Stimulated activated CD8-positive, alpha-beta memory T cell treated with anti-CD3 and anti-CD28 coated beads, Interleukin-2, amount 100 ng/mL, for 1 hour (primary cell): ENCODE measurements at places on chromosomes 4 and X.

GRCh38 chr4:3261411-3262207 is 12.7 kb downstream of the MSANTD1 start:
- DNase-seq: no peak

- DNase-seq: no peak
These were observed 788.0 kb downstream of the C4orf33 start for GRCh38 chr4:129883996-129884395.

- DNase-seq: no peak
These were observed 38.0 kb upstream of the IL21 start for GRCh38 chr4:122658818-122659295.

- no peak for DNase-seq
These were observed 3.4 kb upstream of the IGBP1 start for GRCh38 chrX:70129816-70130215.

DNA sequence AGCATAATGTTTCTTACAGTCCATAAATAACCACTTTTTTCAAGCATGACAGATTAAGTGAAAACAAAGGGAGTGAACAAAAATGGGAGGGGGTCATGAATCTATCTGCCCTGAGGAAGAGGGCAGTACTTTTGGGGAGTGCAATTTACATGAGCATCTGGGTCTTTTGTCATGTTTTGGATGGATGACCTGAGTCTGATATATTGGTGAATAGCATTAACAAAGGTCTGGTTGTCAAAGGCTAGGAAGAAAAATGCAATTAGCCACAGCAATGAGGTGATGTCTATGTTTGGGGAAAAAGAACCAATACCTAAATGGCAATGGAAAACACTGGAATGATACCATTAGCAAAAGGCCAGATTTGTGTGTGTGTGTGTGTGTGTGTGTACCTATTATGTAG is 15.1 kb upstream of the MAD2L1 start:
- DNase-seq: no peak

DNA sequence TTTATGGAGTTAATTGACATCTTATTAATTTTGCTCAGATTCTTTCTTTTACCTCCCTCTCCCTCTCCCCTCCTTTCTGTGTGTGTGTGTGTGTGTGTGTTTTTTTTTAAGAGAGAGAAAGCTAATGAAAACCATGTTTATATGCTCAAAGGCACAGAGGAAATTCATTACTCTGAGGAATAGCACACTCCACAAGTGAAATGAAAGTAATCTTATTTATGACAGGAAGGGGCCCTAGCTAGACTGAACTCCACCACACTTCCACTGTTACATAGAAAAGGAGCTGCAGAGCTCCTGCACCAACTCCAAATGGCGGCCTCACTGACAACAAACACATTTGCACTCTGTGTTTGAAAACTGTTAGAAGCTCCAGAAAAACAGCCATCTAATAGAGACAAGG is 150.6 kb downstream of the RASL11B start:
- no peak for DNase-seq

- no peak for DNase-seq
These were observed 2.3 kb upstream of the MSL3 start for GRCh38 chrX:11755724-11756123.

DNA sequence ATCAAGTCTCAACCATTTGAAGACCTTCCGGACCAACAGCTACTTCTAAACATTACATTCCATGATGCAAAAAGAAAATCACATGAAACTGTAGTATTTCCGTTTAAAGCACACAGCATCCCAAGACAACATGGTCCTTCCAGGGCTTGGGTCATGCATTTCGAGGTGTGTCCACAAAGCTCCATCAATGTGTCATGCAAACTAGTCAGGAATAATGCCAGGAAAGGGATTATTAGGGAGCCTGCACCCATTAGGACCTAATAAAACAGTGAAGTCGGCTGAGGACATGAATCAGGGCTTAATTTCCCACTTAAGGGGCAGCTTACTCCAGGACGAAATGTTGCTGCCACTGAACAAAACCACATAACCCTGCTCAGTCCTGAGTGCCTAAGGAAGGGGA is 177.9 kb downstream of the TSPAN5 start:
- no peak for DNase-seq

DNA sequence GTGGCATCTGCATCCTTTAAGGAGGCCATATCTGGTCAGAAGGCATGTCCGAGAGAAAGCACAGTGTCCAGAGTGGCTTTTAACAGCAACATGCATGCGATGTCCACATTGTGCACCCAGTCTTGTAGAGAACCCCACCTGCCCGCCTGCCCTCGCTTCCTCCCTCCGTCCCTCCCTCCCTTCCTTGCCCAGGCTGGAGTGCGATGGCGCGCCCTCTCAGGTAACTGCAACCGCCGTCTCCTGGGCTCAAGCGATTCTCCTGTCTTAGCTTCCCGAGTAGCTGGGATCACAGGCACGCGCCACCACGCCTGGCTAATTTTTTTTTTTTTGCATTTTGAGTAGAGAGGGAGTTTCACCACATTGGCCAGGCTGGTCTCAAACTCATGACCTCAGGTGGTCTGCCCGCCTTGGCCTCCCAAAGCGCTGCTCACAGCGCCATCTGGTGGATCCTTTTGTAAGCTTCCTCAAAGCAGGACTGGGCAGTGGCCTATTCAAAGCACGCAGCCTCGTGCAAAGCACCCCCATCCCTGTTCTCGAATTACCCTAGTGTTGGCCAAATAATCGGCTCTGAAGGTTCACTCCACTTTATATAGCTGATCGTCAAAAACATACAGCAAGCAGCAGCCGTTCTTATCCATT is 15.0 kb downstream of the BRCC3 start:
- DNase-seq: no peak

- no peak for DNase-seq
These were observed 118.5 kb downstream of the BTC start for GRCh38 chr4:74675673-74676279.

GRCh38 chr4:80076681-80077080 is 3.7 kb upstream of the ANTXR2 start:
- no peak for DNase-seq

GRCh38 chrX:111124418-111124817 is 28.4 kb downstream of the PAK3 start:
- DNase-seq: no peak

GRCh38 chrX:8288590-8288989 is 117.5 kb upstream of the VCX2 start:
- no peak for DNase-seq

- no peak for DNase-seq
These were observed 1269.3 kb upstream of the TENM3 start for GRCh38 chr4:180973894-180974293.

- no peak for DNase-seq
These were observed 25.8 kb downstream of the ZNF630 start for GRCh38 chrX:48045410-48046311.

GRCh38 chr4:129822701-129823100 is 726.7 kb downstream of the C4orf33 start:
- DNase-seq: no peak

- no peak for DNase-seq
These were observed 340.9 kb upstream of the CTSO start for GRCh38 chr4:156294577-156294976.

GRCh38 chr4:129974730-129975129 is 878.8 kb downstream of the C4orf33 start:
- no peak for DNase-seq

- no peak for DNase-seq
These were observed 9.4 kb downstream of the SCD5 start for GRCh38 chr4:82789025-82789776.

- DNase-seq: no peak
These were observed 93.6 kb downstream of the DCTD start for GRCh38 chr4:182823576-182823975.

DNA sequence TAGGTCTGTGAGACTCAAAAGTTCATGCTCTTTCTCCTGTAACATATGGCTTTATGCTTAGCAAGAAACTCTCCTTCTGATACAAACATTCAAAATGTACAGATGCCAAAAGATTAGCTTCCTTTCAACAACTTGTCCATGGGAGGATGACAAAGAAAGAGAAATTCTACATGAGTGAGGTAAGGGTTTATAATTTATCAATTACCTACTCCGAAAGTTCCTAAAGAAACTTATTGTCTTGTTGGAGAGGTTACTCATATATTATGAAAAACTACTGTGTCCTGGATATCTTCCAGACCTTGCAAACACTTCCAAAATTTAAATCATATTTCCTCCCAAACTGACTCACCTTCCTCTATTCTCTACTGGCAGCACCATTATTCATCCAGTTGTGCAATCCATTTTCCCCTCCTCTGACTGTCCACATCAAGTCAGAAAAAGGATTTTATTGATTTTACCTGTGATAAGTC is 65.1 kb downstream of the ENPEP start:
- no peak for DNase-seq

DNA sequence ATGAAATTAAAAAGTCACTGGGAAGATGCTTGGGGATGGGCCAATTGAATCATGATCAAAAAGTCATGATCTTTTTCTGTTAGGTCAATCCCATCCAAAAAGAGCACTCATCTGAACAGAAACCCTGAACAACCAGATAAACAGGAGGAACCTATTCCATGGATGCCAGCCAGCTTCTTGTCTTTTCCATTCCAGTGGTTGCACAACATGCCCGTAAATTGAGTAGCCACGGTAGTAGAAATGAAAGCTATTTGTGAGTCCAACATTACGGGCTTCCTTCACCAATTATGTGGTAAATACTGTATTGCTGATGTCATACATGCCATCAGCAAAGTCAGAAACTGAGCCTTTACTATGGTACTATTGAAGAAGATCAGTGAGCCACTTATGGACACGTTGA is 982.4 kb upstream of the HS3ST1 start:
- no peak for DNase-seq

GRCh38 chrX:23344238-23344903 is 9.7 kb downstream of the PTCHD1 start:
- DNase-seq: no peak

GRCh38 chr4:123972031-123972430 is 575.4 kb downstream of the SPRY1 start:
- DNase-seq: no peak

DNA sequence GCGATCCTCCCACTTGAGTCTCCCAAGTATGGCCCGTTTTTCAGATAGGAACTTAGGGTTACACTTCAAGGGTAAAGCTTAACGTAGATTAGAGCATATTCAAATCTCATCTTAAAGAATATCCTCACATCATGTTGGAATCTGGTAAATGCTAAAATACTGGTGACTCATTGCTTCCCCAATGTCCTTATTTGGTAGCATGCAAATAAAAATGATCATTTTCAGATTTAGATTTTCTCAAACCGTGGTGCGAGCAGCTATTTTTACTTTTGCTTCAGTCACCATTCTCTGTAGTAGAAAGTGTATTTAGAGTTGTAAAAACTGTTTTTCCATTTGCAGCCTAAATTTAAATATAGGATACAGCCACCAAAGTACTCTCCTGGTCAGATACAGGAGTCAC is 101.5 kb upstream of the MAML3 start:
- no peak for DNase-seq

DNA sequence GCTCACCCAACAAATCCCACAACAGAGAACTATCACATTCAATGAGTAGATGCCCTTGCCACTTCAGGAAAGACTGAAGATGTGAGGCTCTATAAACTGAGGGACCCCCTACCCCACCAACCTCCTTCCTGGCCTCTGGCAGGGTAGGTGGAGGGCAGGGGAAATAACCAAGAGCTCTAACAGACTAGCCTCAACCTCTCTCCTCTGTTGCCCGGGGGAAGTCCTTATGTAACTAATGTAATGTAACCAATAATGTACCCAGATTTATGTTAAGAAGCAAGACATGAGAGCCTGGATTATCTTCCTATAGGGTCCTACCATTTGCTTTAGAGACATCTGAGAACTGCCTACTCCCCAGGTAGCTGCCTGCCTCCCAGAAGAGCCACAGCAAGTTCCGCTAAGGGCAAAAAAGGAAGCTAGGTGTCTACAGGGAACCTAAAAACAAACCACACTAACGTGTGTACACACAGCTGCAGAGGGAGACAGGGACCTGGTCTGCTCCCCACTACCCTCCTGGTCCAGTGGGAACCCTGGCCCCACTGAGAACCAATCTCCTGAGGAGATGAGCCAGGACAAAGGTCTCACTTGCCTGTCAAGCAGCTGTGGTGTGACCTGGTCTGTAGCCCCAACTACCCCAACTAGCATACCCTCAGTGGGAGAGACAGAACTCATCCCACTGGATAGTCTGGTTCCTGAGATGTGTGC is 17.7 kb downstream of the OTUD5 start:
- DNase-seq: no peak

DNA sequence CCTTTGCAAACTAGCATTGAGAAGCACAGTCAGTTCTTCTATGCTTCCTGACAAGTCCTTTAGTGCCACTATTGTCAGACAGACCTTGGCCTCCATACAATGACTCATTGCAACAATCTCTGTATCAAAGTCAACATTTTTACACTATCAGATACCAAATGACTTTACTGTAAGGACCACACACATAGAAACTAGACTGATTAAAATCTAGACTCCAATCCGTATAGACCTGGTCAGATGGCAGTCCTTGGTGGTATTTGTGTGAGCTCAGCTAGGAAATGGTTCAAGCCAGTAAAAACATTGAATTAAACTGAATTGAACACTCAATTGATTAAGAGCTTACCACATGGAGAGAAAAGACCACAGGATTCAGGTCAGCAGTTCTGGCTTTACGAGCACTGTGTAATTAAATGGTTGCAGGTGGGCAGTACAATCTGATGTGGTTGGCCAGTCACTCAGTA is 549.8 kb upstream of the LCORL start:
- no peak for DNase-seq

GRCh38 chrX:118724365-118724764 is 3.0 kb upstream of the IL13RA1 start:
- DNase-seq: no peak

DNA sequence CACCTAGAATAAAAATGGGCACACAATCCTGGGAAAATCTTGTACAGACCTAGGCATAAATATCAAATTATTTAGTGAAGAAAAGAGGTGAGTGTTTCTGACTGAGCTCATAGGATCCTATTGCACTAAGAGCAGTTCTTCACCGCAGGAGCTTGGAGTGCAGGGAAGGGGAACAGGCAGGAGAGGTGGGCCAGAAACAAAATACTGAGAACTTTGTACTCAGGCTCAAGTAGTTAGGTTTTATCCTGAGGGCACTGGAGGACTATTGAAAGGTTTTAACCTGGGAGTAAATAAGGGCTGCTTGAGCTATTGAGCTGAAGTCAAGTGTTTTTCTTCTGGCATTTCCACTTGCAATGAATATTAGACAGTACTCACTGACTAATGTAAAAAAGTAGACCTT is 12.2 kb downstream of the EPHA5 start:
- DNase-seq: no peak

GRCh38 chr4:42654631-42655268 is 2.2 kb downstream of the ATP8A1 start:
- DNase-seq: no peak

GRCh38 chrX:124342174-124342867 is 4.0 kb upstream of the SH2D1A start:
- no peak for DNase-seq

DNA sequence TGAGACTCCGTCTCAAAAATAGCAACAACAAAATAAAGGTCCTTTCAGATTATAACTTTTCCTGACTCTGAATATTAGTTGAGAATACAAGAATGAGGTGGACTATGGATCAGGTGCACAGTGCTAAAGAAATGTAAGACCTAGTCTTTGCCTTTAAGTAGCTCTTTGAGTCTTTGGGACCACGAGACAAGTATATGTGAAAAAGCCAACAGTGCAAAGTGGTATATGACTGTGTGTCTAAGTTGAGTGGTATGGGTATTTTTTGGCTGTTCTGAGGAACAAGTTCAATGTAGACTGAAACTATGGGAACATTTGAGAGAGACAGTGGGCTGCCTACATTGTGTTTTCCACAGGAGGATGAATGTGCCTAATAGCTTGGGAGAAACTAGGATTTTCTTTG is 2.8 kb downstream of the GAB1 start:
- DNase-seq: no peak
